Activated CD8-positive, alpha-beta memory T cell treated with anti-CD3 and anti-CD28 coated beads for 1 hour (primary cell): ENCODE measurements at places on chromosomes 7 and 10.
A peak's percentile ranks its signal among the peaks of the same experiment; 100 is the strongest.

DNA sequence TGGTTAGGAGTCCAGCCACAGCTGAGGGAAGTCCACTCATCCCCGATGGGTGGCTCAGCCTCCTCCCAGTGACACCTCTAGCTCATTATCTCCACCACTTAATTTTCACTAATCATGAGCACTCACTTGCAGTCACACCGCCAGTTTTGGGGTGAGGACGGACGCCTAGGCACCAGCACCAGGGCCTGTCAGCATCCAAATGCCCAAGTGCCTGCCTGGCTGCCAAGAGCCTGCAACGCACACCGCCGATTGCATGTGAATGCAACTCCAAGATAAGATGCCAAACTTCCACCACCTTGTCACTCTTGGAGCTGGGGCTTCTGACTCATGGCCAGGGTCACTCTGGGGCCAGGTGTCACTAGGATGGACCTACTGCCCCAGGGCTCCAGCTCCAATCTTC, 24.4 kb upstream of the SMARCD3 start:
- DNase-seq, result no peak

- no peak for DNase-seq
These were observed 139.0 kb downstream of the TPST1 start for GRCh38 chr7:66344166-66344565.

DNA sequence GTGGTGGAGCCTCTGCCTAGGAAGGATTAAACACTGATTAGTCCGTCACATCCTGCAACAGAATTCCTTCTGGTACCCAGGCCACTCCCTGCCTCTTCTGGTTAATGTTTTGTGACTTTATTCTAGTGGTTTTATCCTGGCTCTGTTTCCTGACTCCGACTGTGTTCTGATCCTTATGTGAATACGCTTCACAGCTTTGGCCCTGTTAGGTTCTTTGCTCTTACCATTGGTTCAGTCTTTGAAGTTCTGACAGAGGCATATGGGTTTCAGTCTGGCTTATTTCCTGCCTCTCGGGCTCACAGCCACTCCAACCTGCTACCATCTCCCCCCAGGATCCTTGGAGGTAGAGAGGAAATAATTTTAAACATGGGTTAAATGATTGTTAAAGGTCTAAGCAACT, 23.2 kb upstream of the FGL2 start:
- no peak for DNase-seq

GRCh38 chr10:100248820-100249219, 18.6 kb downstream of the CWF19L1 start:
- DNase-seq, result no peak

DNA sequence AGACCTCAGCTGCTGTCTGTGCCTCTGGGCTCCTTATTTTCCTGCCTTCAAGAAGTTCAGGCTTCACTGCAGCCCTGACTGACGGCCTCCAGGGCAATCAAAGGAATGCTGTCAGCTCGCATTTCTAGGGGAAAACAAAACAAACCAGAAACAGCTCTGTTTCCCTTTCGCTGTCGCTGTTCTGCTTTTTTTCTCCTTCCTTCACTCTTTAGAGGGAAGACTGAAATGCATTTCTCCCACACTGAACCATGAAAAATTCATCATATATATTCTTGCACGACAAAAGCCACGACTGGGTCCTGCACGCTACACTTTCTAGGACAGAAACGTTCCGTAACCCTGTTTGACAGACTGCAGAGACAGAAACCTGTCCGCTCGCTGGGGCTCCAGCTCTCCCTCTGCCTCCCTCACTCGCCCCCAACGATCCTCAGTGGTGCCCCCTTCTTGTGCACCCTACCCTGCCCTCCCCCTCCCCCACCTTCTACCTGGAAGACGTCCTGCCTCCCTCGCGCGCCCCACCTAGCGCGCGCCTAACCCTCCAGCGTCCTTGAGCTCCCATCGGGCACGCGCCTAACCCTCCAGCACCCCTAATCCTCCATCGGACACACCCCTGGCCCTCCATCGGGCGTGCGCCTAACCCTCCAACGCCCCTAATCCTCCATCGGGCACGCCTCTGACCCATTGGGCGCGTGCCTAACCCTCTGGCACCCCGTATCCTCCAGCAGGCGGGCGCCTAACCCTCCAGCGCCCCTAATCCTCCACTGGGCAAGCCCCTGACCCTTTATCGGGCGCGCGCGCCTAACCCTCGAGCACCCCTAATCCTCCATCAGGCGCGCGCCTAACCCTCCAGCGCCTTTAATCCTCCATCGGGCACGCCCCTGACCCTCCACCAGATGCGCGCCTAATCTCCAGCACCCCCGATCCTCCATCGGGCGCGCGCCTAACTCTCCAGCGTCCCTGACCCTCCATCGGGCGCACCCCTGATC, 37.1 kb downstream of the SVOPL start:
- no peak for DNase-seq

- no peak for DNase-seq
These were observed 253.6 kb downstream of the KCNMA1 start for GRCh38 chr10:77383861-77384553.

DNA sequence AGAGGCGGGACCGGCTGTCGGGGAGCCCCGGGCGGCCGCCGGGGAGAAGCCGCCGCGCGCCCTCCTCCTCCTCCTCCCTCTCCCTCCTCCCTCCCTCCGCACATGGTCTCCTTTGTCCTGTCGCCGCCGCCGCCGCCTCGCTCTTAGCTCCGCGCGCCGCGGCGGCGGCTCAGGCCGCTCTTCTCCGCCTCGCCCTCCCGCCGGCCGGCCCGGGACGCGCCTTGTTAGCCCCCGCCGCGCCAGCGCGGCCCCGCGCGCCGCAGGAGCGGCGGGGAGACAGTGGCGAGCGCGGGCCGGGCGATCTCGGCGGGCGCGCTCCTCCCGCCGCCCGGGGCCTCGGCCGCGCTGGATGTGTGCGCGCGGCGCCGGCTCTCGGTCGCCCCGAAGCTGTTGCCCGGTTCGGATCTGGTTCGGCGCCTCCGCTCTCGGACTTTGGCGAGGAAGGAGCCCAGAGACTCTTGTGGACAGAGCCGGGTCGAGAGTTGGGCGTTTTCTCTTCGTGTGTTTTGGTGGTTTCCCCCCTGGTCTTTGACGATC, 437.4 kb upstream of the GALNT17 start:
- no peak for DNase-seq

GRCh38 chr7:55241958-55242357, 123.2 kb upstream of the LANCL2 start:
- DNase-seq, result no peak

- no peak for DNase-seq
These were observed 789 bp downstream of the PDGFA start for GRCh38 chr7:518630-519483.

DNA sequence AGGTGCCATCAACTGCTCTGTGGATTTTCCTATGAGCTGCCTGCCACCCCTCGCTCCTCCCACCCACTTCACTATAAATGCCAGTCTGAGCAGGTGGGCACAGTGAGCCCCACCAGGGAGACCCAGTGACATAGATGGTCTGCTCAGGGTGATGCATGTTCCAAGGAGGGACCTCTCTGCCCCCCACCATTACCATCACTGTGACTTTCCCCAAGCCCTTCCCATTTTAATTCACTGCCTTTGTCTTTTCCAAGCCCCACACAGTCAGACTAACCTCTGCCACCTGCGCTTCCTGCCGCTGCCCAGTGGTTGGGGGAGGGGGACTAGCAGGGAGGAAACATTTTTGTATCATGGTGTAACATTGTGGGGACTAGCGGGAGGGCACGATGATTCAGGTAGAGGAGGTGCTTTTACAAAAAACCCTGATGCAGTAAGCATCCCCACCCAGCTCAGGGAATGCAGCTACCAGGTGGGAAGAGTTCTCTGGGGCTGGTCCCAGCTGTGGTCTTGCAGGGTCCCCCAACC, 24.6 kb downstream of the PRSS2 start:
- DNase-seq, result no peak

- no peak for DNase-seq
These were observed 43.3 kb upstream of the MTURN start for GRCh38 chr7:30091491-30091912.

GRCh38 chr7:24821045-24821753, 63.9 kb upstream of the GSDME start:
- peak; percentile 63 for DNase-seq

GRCh38 chr7:76386691-76387260, 22.7 kb downstream of the SSC4D start:
- no peak for DNase-seq

- no peak for DNase-seq
These were observed 33.6 kb downstream of the C7orf25 start for GRCh38 chr7:42878303-42878702.

GRCh38 chr7:81594767-81595166, 175.1 kb downstream of the HGF start:
- no peak for DNase-seq

- no peak for DNase-seq
These were observed 187.7 kb upstream of the CNTNAP2 start for GRCh38 chr7:145928937-145929336.

DNA sequence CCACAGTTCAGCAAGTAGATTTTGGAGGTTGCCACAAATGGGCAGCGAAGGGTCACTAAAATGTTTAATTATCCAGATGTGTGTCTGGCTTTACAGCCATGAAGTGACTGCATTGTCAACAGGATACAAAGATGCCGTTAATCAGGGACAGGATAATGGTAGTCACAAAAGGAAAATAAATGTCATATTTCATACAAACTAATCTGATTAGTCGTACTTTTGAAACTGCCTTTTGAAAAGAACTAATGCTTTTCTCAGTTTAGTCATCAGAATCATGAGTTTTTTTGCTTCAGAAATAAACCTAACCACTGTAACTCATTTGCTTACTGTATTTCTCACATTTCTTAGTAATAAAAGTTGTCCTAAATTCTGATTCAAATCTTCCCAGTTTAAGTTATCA, 22.2 kb upstream of the WNT16 start:
- no peak for DNase-seq

DNA sequence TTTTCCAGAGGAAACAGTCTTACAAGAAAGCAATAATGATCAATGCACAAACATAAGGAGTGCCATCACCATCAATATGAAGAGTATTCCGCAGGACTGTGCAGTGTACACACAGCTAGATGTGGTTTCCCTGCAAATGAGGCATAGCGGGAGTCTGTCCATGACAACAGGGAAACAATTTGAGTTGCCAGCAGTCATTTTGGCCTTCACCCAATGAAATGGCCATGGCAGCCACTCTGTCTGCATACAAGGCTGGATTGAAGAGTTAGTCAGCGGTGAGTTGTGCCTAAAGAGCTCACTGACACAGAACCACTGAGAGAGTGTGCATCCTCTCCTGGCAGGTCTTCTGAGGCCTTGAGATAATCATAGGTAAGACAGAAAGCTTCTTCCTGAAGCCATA, 303.3 kb downstream of the IPMK start:
- DNase-seq, result no peak

DNA sequence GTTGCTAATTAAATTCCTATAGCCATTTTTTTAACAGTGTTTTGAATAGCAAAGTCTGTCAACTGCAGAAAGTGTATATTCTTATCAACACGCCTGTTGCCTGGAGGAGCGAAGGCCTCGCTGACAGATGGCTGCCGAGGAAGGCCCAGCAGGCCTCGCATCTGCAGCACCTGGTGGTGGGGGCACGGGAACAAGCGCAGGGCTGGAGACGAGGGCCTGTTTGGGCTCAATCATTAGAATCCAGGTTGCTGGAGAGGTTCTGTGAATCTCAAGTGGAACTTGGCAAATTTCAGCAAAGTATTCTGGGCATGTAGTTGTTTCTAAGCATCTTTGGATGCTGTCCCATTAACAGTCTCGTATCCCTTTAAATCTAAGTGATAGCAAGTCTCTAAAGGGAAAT, 66.1 kb upstream of the FAM204A start:
- no peak for DNase-seq

GRCh38 chr7:77415823-77416620, at the start of gene GSAP:
TSS of gene GSAP (minus strand) at chr7:77416349. CDS start at chr7:77416321, 28 bp downstream.
- no peak for DNase-seq

- no peak for DNase-seq
These were observed 51.8 kb downstream of the INPP5F start for GRCh38 chr10:119777686-119778085.

GRCh38 chr7:79459381-79459780, 5.9 kb upstream of the MAGI2 start:
- DNase-seq, result no peak

GRCh38 chr7:36185092-36185491, 32.0 kb downstream of the EEPD1 start:
- no peak for DNase-seq

DNA sequence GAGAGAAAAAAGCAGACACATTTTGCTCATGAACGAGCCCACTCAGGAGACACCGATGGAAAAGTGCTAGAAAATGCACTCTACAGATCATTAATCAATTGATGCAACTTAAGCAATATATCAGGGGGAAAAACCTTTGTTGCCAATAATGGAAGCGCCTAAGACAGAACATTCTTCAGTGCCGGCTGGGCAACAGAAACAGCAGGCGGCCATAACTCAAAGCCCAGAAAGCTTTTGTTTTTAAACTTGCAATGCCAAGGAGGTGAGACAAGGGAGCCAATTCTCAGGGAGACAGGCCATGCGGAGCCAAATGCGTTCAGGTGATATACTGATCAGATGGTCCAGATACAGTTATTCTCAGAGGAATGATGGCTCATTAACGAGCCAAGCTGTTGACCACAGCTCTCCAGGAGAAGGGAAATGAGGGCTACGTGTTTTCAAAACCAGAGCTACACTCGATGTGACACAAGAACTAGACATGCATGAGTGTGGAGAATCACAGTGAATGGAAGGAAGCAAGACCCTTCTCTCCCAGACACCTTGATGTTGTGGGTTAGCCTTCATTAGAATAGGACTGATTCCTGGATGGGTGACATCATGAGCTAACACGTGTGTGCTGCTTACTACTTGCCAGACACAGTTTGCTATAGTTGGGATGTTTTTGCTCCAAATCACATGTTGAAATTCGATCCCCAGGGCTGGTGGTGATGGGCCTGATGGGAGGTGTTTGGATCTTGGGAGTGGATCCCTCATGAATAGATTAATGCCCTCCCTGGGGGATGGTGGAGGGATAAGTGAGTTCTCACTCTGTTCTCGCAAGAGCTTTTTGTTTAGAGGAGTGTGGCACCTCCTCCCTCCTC, 79.1 kb upstream of the KCNMA1 start:
- DNase-seq, result no peak

- no peak for DNase-seq
These were observed 771 bp downstream of the PHYHIPL start for GRCh38 chr10:59177031-59177797.

DNA sequence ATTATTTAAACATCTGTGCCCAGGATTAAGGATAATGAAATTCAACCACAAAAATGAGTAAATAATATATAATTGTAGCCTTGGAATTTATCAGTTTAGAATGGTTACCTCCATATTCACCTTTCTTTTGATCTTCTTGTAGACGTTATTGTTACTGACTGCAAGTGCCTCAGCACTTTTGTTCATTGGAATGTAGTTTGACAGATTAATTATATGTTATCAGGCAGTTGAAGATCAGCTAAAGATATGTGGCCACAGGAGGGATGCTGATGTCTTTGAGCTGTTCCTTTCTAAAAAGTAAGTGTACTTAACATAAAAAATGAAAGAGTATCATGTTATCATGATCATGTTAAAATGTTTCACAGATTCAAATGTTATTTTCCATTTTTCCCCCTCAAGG, 5.6 kb downstream of the LRRC72 start:
- DNase-seq, result no peak
